ENCODE measurements at places on chromosomes 2 and 18. TPM values are rescaled to one million over a fixed set of nuclear protein-coding genes. Genes with fewer than 3 reads are reported as not detected.

Gene MERTK
- total RNA-seq: 9.1 TPM

Gene OSGEPL1
- 9.4 TPM for total RNA-seq

Gene PCARE
- 1.9 TPM for total RNA-seq

DNA sequence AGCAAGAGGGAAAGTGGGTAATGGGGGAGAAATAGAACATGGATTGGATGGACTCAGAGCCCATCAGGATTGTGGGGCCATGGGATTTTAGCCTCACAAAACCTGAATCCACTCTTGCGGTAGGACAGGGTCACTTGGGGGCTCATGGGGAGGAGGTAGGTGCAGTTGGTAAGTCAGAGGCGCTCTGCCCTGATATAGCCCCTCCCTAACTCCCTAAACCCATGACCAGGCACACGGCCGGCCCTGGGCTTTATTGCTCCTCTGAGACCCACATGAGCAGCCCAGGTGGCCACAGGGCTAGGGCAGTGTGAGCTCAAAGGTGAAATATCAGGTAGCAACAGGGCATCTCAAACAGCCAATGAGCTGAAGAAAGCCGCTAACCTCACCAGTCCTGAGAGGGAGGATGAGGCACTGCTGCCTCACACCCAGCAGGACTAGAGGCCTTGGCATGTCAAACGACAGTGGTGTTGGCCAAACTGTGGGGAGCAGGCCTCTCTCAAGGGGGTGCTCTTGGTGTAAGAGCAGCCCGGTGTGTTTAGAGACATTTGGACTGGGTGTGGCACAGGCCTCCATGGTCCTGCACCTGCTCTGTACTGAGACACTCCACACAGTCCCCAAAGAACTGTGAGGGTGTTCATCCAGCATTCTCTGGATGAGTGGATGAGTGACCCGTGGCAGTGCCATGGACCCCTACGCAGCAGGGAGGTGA lies 90.8 kb upstream of the HS6ST1 start:
- no peak for DNase-seq

DNA sequence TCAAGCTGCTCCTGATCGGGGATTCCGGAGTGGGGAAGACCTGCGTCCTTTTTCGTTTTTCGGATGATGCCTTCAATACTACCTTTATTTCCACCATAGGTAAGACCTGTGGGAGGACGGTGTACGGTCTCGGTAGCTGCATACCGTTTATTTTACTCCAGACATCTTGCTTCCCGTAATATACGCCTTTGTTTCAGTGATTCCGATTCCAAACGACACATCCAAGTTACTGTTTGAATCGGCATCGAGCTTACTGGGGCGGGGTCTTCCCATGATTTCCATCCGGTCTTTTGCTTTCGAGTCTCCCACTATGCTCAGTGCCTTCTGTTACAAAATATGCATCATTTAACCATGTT lies 731 bp downstream of the RAB10 start:
- no peak for DNase-seq

DNA sequence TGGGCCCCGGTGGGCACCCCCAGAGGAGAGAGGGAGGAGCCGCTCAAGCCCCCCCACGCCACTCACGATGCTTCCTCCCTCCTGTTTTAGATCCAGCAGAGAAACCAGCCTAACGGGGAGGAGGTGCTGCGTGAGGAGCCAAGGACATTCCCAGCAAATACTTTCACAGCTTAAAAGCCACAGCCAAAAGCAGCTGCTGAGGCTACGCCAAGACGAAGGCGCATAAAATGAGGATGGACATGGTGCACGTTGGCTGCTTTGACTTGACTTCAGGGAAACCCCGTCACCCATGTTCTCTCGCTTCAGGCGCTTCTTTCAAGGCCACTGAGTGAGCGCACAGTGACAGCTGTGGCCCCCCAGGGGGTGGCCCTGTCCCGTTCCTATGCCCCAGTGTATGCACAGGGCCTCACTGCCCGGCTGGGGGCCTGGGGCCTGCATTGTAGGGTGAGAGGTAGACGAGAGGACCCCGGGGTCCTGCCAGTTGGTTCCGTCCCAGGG lies 72.1 kb upstream of the PXDN start:
- peak; percentile 83 for DNase-seq

DNA sequence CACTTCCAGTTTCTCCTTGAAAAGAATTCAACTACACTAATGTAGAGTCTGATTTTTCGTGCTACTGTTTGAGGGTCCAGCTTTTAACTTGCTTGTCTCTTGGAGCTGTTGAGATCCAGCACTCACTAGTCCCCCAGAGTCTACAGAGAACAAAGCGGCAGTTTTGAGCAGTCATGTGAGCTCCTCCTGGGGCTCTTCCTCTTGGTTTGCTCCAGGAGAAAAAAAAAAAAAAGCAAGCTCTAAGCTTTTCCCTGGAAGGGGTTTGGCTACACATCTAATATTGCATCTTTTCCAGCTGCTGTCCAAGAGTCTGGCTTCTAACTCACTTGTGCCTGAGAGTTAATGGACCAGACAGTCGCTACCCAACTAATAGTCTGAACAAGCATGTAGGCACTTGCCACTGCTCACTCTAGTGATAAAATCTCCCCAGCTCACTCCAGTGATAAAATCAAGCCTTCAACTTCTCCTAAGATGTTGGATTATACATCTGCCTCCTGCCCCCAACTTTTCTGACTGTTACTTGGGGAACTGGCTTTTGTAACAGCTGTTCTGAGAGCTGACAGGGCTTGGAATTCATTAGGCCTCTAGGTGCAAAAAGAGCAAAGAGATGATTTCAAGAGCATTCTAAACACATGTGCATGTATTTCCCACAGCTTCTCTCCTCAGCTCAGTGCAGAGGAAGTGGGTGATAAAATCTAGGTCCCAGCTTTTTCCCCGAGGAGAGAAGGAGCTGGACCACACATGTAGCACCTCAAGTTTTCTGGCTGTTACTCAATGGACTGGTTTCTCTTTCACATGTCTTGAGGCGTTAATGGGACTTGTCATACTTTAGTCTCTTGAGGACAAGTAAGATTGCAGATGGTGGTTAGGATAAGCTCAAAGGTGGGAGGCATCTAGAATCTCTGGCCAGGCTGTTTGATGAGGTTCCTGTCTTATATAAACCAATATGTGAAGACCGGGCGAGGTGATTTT lies 750.5 kb downstream of the LRP1B start:
- DNase-seq: no peak

DNA sequence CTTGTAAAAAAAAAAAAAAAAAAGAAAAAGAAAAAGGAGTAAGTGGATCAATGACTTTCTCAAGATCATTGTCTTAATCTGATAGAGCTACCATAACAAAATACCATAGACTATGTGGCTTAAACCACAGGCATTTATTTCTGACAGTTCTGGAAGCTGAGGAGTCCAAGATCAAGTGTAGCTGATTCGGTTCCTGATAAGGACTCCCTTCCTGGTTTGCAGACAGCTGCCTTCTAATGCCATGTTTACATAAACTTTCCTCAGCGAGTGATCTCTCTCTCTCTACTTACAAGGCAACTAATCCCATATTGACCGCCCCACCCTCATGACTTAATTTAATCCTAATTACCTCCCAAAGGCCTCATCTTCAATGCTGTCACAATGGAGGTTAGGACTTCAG lies 36.5 kb upstream of the SIX2 start:
- DNase-seq: no peak

GRCh38 chr2:122683018-122683417 lies 927.6 kb downstream of the TSN start:
- DNase-seq: no peak

GRCh38 chr2:29655391-29656086 lies 265.8 kb downstream of the ALK start:
- no peak for DNase-seq

DNA sequence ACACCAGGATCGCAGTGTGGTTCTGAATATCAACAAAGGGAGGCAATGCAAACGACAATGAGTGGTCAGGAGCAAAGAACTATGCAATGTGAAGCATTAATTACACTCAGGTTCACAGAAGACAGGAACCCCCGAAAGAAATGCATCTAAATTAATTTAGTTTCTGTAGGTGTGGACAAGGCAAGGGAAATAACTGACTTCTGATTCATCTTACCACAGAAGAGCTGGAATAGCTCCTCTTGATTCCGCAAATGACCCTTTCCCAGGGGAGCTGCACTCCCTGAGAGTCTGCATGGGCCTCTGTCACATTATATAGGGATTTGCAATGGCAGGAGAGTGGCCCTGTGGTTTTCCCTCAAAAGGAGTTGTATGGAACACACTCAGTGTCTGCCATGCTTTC lies 263.9 kb upstream of the APCDD1 start:
- no peak for DNase-seq

GRCh38 chr2:170690640-170691039 lies 24.5 kb upstream of the SP5 start:
- DNase-seq: no peak

- no peak for DNase-seq
Measured at GRCh38 chr18:54878159-54878622, 49.9 kb downstream of the RAB27B start.

DNA sequence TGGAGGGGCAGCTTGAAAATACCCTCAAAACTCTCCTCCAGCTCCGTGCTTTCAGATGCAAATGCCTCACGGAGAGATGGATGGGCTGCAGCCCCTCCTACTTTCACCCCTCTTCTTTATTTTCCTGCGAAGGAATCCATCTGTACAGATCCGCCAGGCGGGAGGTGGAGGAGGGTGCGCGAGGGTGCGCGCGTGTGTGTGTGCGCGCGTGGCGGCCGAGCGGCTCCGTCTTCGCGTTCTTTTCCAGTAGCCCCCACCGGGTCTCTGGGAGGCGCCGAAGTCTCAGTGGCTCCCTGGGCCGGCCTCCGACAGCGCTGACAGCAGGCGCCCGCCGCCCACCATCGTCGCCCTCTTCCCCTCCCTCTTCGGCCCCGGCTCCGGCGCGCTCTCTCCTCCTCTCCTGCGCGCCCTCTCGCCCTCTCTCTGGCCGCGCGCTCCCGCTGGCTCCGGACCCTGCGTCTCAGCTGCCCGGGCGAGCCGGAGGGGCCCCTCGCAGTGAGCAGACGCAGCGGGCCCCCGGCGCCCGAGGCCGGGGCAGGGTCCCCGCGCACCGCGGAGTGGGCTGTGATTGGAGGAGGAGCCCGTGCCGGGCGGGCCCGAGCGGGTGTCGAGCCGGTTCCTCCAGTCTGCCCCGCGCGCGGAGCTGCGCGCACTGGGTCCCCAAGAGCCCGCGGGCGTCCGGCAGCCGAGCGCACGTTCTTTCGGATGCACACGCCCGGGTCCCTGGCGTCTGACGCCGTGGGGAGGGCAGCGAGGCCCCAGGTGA lies at the start of gene CDH7:
CDH7 (plus strand) TSS at position 624 of the 766 bp plus-strand sequence. CDS start 11,831 bp downstream, outside the sequence.
- DNase-seq: peak; percentile 12

DNA sequence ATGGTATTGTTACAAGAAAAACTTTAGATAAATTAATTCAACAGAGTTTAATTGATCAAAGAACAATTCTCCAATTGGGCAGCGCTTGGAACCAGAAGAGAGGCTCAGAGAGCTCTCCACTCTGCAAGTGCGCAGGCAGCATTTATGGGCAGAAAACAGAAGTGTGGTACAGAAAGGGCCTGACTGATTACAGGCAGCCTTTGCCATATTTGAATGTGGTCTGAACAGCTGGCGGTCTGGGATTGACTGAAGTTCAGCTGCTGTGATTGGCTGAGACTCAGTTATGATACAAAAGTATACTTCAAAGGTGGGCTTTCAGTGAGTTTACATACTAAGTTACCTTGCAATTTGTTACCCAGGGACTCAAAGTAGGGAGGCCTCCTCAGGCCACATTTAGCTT lies 301.3 kb upstream of the ID2 start:
- DNase-seq: no peak

GRCh38 chr18:61831071-61831470 lies 61.7 kb downstream of the RNF152 start:
- DNase-seq: peak; percentile 28
